ENCODE measurements at places on chromosomes 11 and 22.
A peak's percentile ranks its signal among the peaks of the same experiment; 100 is the strongest.

GRCh38 chr11:72787216-72788104 is 6.4 kb downstream of the STARD10 start:
- peak; percentile 33 for DNase-seq

DNA sequence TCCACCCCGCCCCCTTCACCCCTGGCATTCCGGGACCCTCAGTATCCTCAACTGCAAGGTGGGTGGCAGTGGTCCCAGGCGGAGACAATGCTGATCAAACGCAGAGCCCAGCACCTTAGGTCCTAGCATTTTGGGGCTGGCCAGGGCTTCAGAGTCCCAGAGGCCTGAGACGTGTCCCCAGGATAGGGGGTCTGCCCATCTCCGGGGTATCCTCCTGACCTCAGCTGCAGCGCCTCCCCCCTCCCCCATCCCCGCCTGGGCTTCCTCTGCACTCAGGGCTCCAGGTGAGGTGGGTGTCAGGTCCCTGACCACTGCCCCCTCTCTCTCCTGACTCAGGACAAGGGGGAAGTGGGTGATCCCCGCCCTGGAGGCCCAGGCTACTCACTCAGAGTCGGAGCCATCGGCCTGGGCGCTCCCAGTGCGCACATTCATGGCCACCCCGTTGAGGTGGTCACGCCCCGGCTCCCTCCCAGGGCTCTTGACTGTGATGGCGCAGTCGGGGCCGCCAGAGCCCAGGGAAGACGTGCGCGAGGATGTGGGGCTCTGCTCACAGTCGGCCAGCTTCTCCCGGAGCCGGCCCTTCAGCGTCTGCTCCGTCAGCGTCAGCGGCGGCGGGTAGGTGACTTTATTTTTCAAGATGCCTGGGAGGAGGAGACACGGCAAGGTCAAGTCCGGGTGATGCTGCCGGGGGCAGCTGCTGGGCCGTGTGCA is 28.3 kb downstream of the TRMU start:
- DNase-seq: no peak

- DNase-seq: no peak
Measured at GRCh38 chr22:17162731-17163130, 3.7 kb upstream of the HDHD5 start.

GRCh38 chr11:125345421-125346178 is 150.5 kb downstream of the FEZ1 start:
- no peak for DNase-seq

DNA sequence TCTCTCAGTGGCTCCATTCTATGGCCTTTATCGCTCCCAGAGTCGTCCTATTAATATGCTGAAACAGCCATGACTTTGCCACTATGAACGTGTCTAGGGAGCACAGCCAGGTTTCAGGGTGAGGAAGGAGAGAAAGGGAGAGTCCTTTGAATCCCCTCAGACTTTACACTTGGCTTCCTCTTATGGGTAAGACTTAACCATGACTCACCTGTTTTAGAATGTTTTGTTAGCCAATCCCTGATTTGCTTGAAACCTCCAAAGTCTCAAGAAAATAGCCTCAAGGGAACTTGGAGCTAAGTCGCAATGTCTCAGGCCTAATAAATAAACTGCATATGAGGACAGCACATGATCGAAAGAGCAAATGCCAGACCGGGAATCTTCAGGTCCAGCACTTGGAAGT is 131.2 kb upstream of the RCN1 start:
- DNase-seq: no peak

- no peak for DNase-seq
Measured at GRCh38 chr22:49216579-49216978, 611.1 kb downstream of the BRD1 start.

DNA sequence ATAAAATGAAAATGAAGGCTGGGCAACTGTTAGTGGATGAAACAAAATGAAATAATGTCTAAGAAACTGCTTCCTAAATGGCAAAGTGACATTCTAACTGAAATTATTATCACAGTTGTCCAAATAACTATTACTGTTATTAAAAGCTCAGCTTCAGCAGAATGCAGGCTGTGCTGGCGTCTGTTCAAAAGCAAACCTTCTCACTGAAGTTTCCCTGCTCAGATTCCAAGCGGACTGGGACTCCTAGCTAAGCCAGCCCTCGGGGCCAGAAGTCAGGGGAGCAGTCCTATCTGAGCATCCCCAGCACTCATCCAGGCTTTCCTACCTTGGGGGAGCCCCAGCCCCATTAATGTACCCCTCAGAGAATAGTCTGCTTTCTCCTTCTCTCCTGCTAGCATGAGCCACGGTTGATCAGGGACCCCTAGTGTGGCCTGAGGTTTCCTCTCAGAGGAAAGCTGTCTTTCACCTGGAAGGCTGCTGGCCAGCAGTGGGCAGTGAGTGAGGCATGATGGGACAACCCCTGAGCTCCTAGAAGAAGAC is 1167.3 kb downstream of the TBC1D22A start:
- no peak for DNase-seq

DNA sequence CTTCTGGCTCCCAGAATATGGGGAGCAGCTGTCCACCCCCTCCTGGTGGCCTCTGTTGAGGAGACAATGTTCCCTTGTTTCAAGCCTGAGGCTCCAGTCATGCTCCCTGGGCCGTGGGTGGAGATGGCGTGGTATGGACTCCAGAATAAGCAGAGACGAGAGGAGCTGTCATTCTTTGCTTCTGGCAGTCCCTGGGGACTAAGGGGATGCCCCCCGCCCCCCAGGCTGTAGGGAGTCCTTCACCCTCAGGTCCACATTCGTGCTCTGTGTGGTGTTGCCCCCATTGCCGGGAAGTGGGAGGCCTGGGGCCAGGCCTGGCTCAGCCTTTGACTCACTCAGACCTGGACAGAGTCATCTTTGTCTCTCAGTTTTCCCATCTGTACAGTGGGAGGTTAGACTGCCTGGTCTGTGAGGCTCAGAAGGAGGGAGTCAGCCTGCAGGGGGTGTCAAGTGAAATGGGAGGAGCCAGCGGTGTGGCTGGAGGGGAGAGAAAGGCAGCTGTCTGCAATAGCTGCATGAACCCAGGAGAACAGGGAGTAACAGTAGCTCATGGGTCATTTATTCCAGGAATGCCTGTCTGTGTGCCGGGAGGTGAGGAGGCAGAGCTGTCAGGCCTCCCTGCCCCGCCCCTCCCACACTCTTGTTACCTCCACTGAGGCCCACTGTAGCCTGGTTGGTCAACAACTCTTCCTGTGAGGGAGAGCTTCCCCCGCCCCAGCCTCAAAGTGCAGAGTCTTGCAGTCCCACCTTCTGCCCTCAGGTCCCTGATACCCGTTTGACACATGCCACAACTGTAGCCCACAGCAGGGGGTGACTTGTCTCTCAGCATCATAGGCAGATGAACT is 6.3 kb downstream of the ARHGEF17 start:
- DNase-seq: peak; percentile 51

DNA sequence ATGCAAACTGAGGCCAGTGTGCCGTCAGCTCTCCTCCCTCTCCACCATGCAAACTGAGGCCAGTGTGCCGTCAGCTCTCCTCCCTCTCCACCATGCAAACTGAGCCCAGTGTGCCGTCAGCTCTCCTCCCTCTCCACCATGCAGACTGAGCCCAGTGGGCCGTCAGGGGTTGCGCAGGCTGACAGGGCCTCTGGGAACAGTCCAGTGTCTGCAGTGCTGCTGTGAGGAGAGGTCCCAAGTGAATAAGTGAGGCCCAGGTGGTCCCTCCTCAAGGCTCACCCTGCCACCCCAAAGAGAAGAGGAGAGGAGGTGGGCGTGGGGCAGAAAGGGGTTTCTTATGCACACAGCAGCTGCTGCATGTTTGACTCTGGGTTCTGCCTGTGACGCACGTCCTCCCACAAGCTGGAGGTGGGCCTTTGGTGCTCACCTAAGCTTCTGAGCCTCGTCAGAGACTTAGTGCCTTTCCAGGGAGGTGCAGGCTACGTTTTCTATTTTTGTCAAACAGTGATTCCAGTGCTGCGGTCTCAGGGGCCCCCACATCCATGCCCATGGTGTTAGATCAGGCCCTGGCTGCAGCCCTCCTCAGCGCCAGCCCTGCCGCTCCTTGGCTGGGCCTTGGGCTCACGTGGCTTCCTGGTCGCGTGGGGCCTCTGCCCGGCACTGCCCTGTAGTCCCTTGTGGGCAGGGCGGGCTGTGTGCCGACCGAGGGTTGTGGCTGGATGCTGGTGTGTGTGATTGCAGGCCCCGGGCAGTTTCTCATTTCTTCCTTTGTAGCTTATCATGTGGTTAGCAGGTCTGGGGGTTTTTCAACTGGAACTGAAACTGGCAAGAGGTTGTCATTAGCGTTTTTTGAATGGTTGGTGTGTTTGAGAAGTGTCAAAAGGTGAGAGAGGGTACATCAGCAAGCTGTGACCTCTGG is 7.1 kb downstream of the TPCN2 start:
- DNase-seq: peak; percentile 89

DNA sequence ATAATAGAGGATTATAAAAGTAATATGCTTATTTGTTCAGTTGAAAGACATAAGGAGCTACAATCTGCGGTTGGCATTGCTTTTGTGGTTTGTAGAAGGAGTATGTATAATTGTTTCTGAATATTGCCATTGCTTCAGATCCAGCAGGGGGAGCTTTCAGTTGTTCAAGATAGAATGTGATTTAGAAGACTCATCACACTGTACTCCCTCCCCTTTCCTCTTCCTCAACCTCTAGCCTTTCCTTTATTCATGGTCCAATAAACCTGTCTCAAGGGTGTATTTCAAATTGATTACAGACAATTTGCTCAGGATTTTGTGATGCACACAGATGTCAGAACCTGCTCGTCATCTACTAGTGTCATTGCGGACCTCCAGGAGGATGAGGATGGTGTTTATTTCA is 9.8 kb downstream of the PRMT3 start:
- no peak for DNase-seq

- no peak for DNase-seq
Measured at GRCh38 chr11:72969894-72970335, 155.7 kb downstream of the ATG16L2 start.

- no peak for DNase-seq
Measured at GRCh38 chr11:43962383-43963278, 20.2 kb downstream of the C11orf96 start.

GRCh38 chr22:45948081-45948648 is 28.8 kb downstream of the WNT7B start:
- peak; percentile 32 for DNase-seq

DNA sequence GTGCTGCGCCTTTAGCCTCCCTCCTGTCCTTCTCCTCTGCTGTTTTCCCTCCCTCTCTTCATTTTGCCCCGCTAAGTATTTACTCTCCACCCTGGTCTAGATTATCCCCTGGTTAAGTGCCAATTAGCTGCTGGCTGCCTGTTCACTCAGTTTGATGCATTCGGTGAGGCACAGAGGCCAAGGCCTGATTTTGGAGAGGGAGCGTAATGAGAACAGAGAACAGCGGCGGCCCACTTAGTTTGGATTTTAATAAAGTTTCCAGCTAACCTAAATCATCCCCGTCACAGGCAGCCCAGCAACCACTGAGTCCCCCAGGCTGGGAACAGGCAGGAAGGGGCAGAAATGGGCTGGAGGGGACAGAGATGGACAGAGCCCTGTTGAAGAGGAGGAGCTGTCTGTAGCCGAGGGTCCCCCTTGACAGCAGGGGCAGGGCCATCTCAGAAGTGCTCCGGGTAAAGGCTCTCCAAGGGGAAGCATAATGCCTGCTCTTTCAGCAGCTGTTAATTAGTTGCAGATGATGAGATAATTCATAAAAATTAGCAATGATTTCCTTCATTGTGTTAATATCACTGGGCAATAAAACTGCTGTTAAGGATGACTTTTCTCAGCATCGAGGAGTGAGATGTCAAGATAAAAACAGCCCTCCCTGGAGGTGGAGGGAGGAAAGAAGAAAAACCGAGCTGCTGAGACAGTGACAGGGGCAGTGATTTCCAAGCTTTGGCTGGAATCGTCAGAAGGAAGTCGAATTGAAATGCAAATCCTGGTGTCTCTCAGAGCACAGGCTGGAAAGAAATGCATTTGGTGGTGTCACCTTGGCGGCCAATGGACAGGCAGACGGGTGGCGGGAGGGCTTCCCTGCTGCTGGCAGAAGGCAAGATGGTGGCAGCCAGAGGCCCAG is 170.1 kb downstream of the GRIK4 start:
- DNase-seq: no peak

GRCh38 chr11:5420993-5421392 is 918 bp upstream of the OR51Q1 start:
- no peak for DNase-seq

- DNase-seq: no peak
Measured at GRCh38 chr22:20956258-20957101, 10.6 kb upstream of the AIFM3 start.

- no peak for DNase-seq
Measured at GRCh38 chr11:2305788-2306451, 4.1 kb downstream of the TSPAN32 start.

DNA sequence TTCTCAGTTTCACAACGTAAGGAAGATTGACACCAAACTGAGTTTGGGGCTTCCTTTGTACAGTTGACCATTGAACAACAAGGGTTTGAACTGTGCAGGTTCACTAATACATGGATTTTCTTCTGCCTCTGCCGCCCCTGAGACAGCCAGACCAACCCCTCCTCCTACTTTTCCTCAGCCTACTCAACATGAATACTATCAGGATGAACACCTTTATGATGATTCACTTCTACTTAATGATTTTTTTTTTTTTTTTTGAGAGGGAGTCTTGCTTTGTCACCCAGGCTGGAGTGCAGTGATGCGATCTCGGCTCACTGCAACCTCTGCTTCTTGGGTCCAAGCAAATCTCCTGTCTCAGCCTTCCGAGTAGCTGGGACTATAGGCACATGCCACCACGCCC is 14.6 kb downstream of the RBM4 start:
- DNase-seq: no peak

DNA sequence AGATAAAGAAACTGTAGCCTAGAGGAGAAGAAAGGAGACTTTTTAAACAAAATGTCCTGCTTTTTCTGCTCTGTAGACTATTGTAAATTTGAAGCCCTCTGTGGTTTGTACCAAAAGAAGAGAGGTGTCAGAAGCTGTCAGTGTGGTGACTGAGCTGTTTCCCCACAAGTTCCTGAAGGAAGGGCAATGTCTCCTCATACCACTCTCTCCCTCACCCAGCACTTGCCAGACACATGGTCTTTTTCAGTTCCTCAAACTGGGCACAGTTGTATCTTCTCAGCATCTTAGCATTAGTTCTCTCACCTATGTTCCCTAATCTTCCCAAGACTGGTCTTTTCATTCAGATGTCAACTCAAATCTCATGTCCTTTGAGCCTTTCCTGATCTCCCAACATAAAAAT is 4.3 kb downstream of the BCO2 start:
- peak; percentile 28 for DNase-seq

- no peak for DNase-seq
Measured at GRCh38 chr22:45972889-45973253, 4.1 kb downstream of the WNT7B start.

DNA sequence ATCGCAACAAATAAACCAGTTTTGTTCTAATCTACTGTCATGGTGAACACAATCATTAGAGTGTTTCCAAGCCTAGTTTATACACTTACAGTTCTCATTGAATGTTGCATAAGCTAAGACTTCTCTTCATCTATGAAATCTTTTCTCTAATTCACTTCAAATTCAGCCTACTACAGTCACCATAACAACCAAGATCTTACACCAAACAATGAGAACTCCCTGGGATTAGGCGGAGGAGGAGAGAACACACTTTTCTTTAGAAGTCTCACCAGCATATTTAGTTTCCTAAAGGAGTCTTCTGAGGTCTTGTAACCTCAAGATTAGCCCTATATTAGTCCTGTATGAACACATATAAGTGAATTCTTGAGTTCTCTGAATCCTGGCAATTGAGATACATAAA is 1889.7 kb downstream of the LRRC4C start:
- DNase-seq: no peak

- no peak for DNase-seq
Measured at GRCh38 chr22:28017859-28018258, 98.8 kb upstream of the PITPNB start.

GRCh38 chr11:5153574-5154431 is 754 bp downstream of the OR52A1 start:
- no peak for DNase-seq

GRCh38 chr11:103637295-103637694 is 399.1 kb upstream of the DDI1 start:
- DNase-seq: no peak

Measured in stimulated activated naive B cell treated with anti-CD40 and anti-IgM and Interleukin-4, amounts not matched to agents 10 μg/mL and 1 μg/mL and 100 μg/mL, for 72 hours (primary cell).